Astrocyte of the cerebellum (primary cell): ENCODE measurements at places on chromosomes 2 and 18.

GRCh38 chr2:96470636-96471035, 34.5 kb downstream of the NEURL3 start:
- no peak for DNase-seq

- DNase-seq, result no peak
Measured at GRCh38 chr2:375270-375955, 87.5 kb upstream of the ALKAL2 start.

GRCh38 chr2:76312236-76312635, 601.5 kb upstream of the GCFC2 start:
- no peak for DNase-seq

DNA sequence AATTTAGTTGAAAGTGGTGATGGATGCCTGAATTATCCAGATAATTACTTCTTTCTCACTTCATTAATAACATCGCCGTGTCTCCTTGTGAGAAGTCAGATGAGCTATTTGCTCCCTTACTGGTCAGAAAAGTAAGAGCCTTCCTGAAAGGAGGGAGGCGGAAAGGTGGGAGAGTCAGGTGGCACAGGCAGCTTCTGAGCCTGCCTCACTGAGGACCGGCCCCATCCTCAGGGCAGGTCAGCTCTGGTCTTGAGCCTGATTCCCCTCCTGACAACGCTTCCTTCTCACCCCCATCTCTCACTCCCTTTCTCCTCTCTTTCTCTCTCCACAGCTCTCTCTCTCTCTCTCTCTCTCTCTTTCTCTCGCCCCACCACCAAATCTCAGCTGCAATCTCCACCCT, 10.1 kb upstream of the APOB start:
- DNase-seq, result no peak

DNA sequence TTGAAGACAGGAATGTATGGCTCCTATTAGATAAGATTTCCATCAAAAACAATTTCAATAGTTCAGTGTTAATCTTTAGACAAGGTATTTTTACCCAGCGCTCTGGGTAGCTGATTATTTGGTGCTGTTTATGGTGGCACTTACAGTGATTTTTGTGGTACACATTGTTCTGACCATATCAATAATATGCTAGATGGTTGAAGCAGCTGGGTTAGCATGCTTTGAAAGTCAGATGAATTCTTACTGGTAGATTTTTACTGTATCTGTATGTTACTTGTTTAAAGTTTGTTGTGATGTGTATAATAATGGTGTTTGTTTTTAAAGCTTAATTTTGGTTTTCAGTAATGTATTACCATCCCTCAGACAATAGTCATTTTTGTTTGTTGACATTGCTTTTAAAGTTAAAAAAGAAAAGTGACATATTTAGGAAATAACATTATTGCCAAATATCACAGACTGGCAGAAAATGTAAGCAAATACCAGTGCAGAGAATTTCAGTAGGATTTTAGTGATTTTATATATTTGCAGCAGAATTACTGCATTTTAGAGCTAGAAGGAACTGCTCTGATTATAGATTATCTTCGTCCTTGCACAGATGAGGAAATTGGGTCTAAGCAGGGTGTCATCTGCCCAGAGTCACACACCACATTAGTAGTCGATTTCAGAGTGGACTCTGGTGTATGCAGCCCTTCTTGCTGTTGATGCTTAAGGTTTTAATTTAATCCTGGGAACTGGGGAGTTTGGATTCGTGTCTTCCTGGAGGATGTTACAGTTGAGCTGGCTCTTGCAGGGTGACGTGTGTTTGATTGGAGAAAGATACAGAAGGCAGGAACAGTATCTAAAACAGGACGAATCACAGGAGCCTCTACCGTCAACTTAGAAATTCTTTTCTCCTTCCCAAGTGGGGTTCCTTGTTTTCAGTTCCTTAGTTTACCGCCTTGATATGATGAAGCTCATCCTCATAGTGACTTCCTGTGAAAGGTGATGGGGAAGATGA, 6.6 kb downstream of the SOCS6 start:
- DNase-seq, result no peak

GRCh38 chr18:46570134-46570533, 86.9 kb downstream of the LOXHD1 start:
- no peak for DNase-seq

DNA sequence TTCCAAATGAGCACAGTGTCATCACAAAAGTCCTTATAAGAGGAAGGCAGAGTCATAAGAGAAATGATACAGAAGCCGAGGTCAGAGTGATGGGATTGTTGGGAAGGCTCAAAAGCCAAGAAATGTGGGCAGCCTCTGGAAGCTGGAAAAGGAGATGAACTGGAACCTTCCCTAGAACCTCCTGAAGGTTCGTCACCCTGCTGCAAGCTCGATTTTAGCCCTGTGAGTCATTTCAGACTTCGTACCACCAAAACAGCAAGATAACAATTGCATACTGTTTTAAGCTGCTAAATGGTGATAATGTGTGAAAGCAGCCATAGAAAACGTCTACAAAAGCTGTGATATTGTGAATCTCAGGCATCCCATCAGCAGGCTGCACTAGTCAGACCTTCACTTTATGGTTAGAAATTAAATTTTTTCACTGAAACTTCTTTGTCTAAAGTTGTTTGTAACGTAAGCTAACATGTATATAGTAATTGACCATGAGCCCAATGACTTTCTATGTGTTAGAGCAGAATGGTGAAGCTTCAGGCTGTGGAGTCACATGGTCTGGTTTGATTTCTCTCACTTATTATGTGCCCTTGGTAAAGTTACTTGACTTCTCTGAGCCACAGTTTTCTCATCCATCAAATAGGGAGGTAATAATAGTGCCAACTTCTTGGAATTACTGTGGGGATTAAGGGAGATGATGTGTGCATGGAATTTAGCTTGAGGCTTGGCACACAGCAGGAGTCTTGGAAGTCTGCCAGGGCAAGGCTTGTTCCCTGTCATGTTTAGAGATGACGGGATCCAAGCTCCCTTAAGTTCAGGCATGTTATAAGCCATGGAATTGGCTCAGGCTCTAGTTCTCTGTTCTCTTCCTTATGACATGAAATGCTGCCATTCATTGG, 132.0 kb upstream of the CCDC195 start:
- DNase-seq, result peak; percentile 66

DNA sequence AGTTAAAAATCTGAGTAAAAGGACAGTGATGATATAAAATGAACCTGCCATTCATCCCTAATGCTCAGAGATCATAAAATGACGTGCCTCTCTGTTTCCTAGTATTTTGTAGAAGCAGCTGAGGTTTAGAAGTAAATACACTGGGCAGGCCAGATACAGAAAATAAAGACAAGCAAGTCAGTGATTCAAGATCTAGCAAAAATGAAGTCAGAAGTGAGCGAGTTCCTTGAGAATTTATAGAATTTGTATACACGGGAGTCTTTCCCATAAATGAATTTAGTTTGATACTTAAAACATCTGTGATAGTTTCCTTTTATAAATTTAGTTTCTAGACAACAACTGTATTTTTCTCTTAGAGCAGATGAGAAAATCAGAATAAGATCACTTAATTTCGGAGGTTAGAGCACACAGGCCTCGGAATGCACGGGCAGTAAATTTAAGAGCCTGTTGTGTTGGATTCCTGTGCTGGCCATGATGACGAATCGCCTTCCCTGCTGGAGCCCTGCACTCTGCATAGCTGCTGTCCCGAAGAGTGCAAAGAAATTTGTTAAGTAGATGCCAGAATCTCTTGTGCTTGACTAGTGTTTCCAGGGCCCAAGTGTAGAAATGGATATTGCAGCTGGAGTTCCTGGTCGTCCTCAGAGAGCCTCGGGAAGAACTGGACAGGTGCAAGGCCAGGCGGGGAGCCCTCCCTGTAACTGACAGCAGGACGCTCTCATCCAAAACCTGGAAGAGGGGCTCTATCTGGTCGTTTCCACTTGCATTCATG, 83.7 kb upstream of the RBM44 start:
- peak; percentile 79 for DNase-seq

GRCh38 chr2:113219525-113219888, 45.7 kb downstream of the PSD4 start:
- no peak for DNase-seq

DNA sequence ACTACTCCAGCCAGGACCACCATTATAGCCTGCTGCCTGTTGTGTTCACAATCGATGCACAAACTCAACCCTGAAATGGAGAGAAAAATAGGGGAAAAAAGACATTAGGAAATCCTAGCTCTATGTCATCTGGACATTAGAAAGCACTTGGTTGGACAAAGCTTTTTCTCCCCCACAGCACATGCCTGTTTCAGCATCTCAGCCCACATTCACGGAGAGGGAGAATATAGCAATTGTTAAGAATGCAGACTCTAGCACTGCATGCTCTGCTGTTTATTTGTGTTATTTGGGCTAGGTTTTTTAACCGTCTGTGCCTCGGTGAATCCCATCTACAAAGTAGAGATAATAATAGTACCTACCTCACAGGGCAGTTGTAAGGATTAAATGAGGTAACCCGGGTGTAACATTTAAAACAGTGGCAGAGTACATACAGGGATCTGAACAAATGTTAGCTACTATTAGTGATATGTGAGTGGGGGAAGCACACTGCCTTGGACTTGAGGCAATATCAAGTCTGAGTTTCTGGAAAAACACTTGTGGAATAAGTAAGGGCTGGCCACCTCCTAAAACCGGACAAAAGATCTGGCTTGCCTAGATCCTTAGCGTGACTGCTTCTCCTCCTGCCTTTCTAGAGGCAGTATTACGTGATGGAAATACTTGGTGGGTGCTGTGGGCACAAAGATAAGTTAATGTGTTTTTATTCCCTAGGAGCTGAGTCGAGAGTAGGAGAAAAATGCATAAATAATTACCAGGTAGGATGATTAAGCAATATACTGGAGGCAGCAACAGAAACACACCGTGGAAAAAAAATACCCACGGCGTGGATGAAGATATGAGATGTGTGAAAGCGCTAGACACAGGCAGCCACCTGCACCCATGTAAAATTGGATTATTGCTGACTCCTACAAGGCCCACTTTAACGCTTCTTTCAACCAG, 1.0 kb upstream of the PPP1CB start:
- no peak for DNase-seq

DNA sequence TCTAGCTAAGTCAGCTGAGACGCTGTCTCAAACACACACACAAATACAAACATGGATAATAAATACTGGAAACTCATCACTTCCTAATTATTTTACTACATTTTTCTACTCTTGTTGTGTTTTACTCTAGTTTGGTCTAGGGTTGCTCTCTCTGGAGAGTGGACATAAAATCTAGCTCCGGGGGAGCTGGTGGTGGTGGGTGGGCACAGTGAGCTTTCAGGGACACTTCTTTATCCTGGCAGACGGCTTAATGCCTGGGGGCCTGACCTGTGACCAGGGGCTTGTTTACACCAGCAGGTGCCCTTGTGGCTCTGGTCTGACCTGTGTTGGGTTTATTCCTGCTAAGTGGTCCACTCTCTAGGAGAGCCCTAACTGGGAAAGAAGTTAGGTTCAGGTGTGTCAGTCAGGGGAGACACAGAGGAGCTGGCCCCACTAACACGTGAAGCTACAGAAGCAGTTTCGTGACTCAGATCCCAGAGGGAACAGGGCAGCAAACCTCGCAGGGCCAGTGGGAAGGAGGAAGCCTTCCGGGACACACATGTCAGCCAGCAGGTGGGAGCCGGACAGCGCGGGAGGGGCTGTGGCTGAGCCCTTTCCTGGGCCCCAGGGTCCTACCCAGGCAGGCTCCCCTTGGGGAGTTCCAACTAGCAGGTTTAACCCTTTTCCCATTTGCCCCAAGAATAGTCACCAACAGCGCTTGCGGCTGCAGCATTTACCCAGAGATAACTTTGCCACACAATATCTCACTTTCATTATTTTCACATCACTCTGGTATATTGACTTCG, 22.5 kb upstream of the BOK start:
- DNase-seq, result no peak

DNA sequence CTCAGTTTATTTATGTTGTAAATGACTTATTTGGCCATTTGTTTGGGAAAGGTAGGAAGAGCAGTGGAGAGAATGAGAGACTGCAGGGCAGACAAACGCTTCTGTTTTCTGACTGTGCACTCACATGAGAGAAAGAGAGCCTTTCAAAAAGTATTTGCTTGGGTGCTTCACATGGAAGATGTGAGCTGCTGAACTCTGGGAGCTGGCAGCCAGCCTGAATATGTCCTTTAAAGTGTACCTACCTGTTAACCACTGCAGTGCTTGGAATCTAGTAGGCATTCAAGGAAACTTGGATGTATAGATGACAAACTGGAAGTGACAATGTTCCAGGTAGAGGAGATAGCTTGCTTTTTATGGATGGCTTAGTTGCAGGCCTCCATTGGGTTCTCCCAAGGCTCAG, 68.8 kb downstream of the PTPRM start:
- no peak for DNase-seq

GRCh38 chr2:44777537-44777936, 164.0 kb upstream of the SIX3 start:
- DNase-seq, result no peak

- no peak for DNase-seq
Measured at GRCh38 chr2:136164280-136164776, 46.4 kb upstream of the CXCR4 start.

DNA sequence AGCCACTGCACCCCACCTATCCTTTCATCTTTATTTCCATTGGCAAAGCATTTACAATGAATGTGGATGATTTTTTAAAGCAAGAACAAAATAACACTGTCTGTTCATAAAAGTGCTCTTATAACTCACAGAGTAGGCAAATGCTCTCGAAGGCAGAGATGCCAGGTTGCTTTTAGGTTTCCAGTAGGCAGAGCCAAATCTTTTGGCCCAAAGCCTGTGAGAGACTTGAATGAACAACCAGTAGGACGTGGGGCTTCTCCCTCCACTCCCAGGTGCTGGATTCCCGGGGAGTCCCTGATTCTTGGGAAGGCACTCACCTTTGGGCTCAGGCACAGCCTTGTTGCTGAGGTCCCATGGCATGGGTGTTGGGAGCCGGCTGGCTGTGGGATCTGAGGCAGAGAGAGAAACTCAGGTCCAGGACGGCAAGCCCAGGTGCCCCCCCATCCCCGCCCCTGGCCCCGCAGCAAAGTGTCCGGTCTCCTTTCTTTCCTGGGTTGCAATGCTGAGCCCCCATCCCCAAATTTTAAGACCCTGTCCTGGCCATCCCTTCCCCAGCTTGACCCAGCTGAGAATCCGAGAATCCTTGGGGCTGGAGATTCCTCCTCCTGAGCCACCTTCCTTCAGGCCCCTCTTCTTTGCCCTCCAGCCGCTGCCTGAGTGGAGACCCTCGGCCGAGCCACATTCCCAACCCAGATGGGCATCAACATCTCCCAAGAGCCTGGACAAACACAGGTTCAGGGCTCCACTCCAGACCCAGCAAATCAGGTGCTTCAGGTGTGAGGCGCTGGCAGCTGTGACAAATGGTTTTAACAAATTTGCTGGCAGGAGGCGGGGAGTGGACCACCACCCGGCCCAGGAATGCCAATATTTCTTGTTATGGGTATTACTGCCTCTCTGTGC, 5.8 kb downstream of the NEURL3 start:
- DNase-seq, result no peak

GRCh38 chr2:71082402-71083252, 14.2 kb downstream of the NAGK start:
- no peak for DNase-seq

- no peak for DNase-seq
Measured at GRCh38 chr2:191204433-191204832, 40.8 kb upstream of the MYO1B start.

DNA sequence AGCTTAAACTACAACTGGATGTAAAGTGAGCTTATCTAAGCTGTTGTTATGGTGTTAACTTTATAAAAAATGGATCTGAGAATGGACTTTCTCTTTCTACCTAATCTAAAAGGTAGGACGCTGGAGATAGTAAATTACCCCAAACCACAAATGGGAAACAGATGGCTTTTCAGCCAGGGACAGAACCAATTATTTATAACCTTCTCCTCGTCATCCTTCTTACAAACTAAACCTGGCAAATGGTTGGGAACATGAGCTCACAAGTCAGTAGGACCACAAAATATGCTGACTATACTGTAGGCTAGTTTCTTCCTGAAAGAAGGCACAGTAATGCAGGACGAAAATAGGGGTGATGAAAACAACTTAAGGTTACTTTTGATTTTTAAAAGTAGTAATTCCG, 32.7 kb upstream of the ZDBF2 start:
- DNase-seq, result no peak
